Activated naive CD8-positive, alpha-beta T cell treated with anti-CD3 and anti-CD28 coated beads for 36 hours (primary cell): ENCODE measurements at places on chromosomes 11 and 22. TPM values are rescaled to one million over a fixed set of nuclear protein-coding genes. Genes with fewer than 3 reads are reported as not detected.

DNA sequence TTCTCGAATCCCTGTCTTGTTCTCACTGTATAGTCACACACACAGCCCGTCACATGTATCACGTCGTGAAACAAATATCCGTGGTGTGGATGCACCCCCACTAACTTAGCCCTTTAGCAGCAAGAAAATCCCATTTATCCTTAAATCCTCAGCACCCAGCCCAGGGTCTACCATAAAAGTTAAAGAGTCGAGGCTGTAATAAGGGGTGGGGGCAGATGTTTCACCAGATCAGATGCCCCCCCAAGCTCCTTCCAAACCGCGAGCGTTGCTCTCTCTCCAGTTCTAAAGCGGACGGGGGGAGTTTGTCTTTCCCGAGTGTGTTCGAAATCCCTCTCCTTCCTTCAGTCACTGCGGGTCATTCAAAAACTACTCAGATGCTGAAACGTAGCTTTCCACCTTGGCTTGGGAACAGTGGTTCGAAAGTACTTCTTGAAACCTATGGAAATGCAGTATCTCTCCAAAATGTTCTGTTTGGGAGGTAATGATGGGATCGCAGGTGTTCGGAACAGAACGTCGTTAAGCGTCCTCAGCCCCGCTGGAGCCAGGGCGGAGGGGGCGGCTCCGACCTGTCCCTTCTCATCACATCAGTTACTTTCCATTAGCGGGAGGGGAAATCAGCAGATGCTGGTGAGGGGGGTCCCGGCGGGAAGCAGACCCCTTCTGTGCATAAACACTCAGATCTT lies 156.2 kb downstream of the BRD1 start:
- H3K27me3 ChIP-seq: peaks cover 30% of the 10 kb centered on the region
- no peak for DNase-seq

DNA sequence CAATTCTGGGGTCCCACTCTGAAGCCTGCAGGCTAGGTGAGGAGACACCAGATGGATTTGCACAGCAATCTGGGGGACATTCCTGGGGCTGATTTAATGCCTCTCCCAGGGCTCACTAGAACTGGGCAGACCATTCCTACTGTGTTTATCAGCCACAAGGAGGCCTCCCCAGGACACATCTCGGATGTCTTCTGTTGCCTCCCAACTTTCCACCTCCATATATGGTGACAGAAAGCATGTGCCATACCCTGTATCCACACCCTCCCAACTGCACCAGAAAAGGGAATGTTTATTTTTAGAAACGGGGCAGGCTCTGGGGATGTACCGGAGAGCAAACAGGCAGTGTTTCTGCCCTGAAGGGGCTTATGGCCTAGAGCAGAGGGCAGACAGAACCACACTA lies 181.8 kb downstream of the CSNK2A3 start:
- no peaks in the 10 kb centered on the region for H3K36me3 ChIP-seq
- no peak for DNase-seq
- H3K4me3 ChIP-seq: no peak overlapping the region
- H3K27me3 ChIP-seq: no peaks in the 10 kb centered on the region

- no peak for DNase-seq
- H3K36me3 ChIP-seq: no peaks in the 10 kb centered on the region
- H3K4me1 ChIP-seq: peaks cover 24% of the 10 kb centered on the region
- peaks cover 30% of the 10 kb centered on the region for H3K27me3 ChIP-seq
- H3K4me3 ChIP-seq: peak overlapping the region; percentile 57
- H3K27ac ChIP-seq: no peak overlapping the region
Measured at GRCh38 chr11:119320240-119320775, 3.4 kb upstream of the MCAM start.

Gene DSCAML1
- total RNA-seq: 0.94 TPM

Gene MGAT3
- total RNA-seq: 1.2 TPM

DNA sequence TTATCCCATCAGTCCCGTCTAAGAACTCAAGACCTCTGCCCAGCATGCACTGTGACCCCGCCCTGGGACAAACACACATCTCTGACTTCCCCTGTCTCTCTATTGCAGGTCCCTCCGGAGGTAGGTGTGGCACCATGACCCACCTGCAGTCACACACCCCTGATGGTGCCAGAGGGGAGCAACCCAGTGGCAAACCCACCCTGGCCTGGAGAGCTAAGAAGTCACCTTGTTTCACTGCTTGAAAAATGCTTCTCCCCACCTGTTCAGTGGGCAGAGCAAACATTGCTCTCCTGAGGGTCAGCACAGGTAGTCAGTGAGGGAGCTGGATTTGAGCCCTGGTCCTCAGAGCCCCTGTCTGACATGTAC lies 23.9 kb downstream of the CAPN1 start:
- peaks cover 2% of the 10 kb centered on the region for H3K4me1 ChIP-seq
- no peaks in the 10 kb centered on the region for H3K36me3 ChIP-seq
- H3K27ac ChIP-seq: no peak overlapping the region
- H3K27me3 ChIP-seq: no peaks in the 10 kb centered on the region

GRCh38 chr11:94550513-94550912 lies 6.8 kb downstream of the FUT4 start:
- H3K36me3 ChIP-seq: peaks cover 11% of the 10 kb centered on the region
- H3K27me3 ChIP-seq: no peaks in the 10 kb centered on the region
- peaks cover 33% of the 10 kb centered on the region for H3K4me1 ChIP-seq
- no peak overlapping the region for H3K4me3 ChIP-seq
- H3K27ac ChIP-seq: no peak overlapping the region
- DNase-seq: no peak

Gene RAB38
- 20.4 TPM for total RNA-seq

DNA sequence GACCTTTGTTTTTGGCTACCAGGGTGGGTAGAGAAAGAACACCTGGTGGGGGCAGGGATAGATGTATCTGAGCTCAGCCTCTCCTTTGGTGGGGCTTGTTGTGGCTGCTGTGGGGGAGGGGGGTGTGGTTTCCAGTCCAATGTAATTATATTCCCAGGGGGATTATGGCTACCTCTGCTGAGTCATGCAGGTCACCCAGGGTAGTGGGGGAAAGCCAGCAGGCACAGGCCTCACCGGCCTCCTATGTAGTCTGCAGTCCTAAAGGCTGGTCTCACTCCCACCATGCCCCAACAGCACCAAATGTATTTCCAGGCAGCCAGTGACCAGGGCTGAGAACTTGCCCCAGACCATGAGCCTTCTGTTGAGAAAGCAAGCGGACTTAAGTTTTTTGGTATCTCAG lies 119.6 kb downstream of the DYNC2H1 start:
- DNase-seq: no peak
- no peaks in the 10 kb centered on the region for H3K36me3 ChIP-seq
- no peak overlapping the region for H3K4me3 ChIP-seq
- H3K4me1 ChIP-seq: no peaks in the 10 kb centered on the region
- no peak overlapping the region for H3K27ac ChIP-seq

Gene IL18
- 0.14 TPM for total RNA-seq

DNA sequence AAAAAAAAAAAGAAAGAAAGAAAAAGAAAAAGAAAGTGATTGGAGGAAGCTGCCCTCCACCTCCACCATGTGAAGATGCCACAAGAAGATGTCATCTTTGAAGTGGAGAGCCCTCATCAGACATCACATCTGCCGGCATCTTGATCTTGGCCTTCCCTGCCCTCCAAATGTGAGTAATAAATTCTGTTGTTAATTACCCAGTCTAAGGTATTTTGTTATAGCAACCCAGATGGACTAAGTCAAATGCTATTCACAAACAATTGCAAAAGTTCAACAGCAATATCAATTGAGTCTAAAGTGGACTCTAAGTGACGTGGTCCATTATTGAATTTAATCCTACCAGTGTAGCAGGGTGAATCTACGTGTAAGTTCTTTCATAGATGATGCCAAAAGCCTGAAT lies 55.9 kb upstream of the NUP160 start:
- no peak overlapping the region for H3K27ac ChIP-seq
- H3K36me3 ChIP-seq: no peaks in the 10 kb centered on the region
- H3K4me3 ChIP-seq: no peak overlapping the region
- no peak for DNase-seq

DNA sequence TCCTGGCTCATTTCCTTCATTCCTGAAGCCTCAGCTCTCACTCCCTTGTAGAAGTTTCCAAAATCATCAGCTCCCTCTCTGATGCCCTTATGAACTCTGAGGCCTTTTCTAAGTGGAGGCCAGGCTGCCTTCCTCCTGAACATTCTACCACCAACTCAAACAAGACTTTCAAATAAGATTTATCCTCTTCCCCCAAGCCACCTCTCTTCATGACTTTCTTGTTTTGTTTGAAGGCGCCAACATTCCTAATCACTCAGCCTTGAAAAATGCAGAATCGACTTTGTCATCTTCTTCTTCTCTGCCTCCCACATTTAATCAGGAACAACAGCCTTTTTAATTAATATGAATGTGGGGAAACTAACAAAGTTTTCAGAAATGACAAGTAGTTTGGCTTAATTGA lies 927.9 kb downstream of the OPCML start:
- H3K36me3 ChIP-seq: no peaks in the 10 kb centered on the region
- peaks cover 4% of the 10 kb centered on the region for H3K27me3 ChIP-seq
- no peak overlapping the region for H3K4me3 ChIP-seq
- no peaks in the 10 kb centered on the region for H3K4me1 ChIP-seq
- no peak overlapping the region for H3K27ac ChIP-seq
- no peak for DNase-seq

GRCh38 chr11:57479021-57479663 lies 18.8 kb downstream of the RTN4RL2 start:
- H3K36me3 ChIP-seq: no peaks in the 10 kb centered on the region
- H3K27me3 ChIP-seq: peaks cover 12% of the 10 kb centered on the region
- no peak overlapping the region for H3K4me3 ChIP-seq
- no peak for DNase-seq
- H3K27ac ChIP-seq: no peak overlapping the region
- H3K4me1 ChIP-seq: peaks cover 33% of the 10 kb centered on the region

- no peak for DNase-seq
- H3K4me1 ChIP-seq: no peaks in the 10 kb centered on the region
- no peak overlapping the region for H3K27ac ChIP-seq
- no peaks in the 10 kb centered on the region for H3K36me3 ChIP-seq
- H3K4me3 ChIP-seq: no peak overlapping the region
- no peaks in the 10 kb centered on the region for H3K27me3 ChIP-seq
Measured at GRCh38 chr22:27962268-27963044, 43.4 kb upstream of the PITPNB start.

DNA sequence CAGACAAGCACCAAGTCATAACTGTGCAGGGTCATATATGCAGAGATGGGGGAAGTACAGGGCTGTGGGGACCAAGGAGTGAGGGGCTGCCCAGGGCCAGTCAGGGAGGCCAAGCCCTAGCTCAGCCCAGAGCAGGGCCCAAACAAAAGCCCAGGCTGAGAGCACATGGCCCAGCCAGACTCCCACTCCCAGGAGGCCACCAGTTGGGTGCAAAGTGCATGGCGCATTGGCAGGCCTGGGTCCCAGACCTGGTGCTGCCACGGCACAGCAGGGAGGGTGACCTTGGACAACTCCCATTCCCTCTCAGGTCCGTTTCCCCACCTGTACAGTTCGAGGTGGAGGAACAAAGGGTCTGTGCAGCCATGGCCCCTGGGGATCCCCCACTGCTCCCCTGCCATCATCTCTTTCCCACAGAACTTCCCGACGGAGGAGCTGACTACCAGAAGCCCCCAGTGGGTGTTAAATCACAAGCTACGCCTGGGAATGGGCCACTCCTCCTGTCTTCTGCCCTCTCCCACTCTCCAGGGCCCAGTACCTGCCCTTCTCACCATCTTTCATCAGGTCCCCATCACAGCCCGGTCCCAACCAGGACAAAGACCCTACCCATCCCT lies 608 bp downstream of the NIPSNAP1 start:
- DNase-seq: peak; percentile 12
- peak overlapping the region; percentile 93 for H3K27ac ChIP-seq
- peaks cover 14% of the 10 kb centered on the region for H3K4me1 ChIP-seq
- H3K27me3 ChIP-seq: no peaks in the 10 kb centered on the region
- H3K36me3 ChIP-seq: peaks cover 7% of the 10 kb centered on the region

Gene RBMXL2
- not detected for total RNA-seq

DNA sequence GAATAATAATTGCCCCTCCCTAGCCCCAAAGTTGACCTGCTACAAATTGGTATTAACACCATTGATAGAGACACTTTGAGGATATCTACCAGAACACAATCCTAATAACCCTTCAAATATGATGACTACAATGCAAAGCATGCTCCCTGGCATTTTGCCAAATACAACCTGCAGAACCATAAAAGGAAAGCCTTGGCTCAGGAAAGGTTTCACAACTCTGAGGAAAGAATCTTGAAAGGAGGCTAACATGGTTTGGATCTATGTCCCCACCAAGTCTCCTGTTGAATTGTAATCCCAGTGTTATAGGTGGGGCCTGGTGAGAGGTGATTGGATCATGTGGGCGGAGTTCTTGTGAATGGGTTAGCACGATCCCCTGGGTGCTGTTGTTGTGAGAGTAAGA lies 140.4 kb upstream of the ARHGAP42 start:
- no peak for DNase-seq
- no peak overlapping the region for H3K27ac ChIP-seq
- H3K4me3 ChIP-seq: no peak overlapping the region
- H3K4me1 ChIP-seq: no peaks in the 10 kb centered on the region

GRCh38 chr11:12626616-12627015 lies 47.6 kb upstream of the TEAD1 start:
- H3K4me1 ChIP-seq: no peaks in the 10 kb centered on the region
- H3K27me3 ChIP-seq: peaks cover 7% of the 10 kb centered on the region
- no peak overlapping the region for H3K4me3 ChIP-seq
- H3K27ac ChIP-seq: no peak overlapping the region
- no peak for DNase-seq

DNA sequence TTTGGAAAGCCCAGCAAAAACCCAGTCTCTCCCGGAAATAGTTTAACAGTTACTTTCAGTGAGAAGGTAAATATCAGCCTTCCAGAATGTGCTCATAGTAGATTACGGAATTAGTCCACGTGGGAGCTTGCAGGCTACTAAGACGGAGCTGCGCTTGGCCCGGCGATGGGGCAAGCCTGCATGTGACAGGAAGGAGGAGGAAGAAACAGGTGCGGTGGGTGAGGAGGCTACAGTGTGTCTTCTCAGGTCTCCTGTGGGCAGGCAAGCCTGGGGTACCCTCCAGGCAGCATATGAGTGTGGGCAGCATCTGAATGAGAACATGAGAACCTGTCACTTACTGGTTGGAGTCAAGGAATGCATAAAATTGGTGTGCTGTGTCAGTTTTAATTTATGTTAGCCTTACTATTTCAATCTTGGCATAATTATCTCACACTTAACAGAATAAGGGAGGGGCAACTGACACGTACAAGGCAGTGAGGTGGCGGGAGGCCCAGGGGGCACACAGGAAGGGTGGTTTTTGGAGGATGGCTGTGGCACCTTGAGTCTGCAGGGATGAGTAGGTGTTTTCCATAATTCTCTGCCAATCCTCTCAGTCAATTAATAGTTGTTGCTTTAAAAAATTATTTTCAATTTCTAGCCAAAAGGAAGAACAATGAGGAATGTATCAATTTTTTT lies 35.7 kb downstream of the CLMP start:
- peaks cover 13% of the 10 kb centered on the region for H3K4me1 ChIP-seq
- DNase-seq: peak; percentile 27
- no peaks in the 10 kb centered on the region for H3K36me3 ChIP-seq
- peak overlapping the region; percentile 50 for H3K27ac ChIP-seq

Gene ANKK1
- total RNA-seq: 0.23 TPM

Gene WNT11
- not detected for total RNA-seq

Gene SGSM1
- 0.04 TPM for total RNA-seq
